ENCODE measurements at places on chromosomes 11 and 22.
A peak's percentile ranks its signal among the peaks of the same experiment; 100 is the strongest.

DNA sequence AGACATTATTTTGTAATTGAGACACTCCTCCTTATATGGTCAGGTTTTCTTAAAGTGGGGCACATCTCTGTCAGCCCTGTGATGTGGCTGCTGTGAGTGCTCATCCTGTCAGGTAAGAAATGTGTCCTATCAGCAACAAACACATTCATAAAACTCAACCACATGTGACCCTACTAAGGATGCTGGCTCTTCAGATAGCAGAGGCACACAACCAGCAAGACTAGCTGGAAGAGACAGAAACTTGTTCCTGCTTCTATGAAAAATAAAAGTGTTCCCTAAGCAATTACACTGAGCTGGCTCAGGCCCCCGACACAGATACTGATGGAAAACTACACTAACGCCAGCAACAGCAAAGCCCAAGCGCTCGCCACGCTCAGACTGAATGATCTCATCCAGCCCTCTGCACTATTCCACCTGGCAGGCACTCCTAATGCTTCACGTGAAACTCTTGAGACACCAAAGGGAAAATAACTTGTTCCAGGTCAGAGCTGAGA is 49.8 kb upstream of the CYP2D6 start:
- DNase-seq = peak; percentile 74

GRCh38 chr22:20118300-20119020 is 1.4 kb upstream of the TRMT2A start:
- no peak for DNase-seq

DNA sequence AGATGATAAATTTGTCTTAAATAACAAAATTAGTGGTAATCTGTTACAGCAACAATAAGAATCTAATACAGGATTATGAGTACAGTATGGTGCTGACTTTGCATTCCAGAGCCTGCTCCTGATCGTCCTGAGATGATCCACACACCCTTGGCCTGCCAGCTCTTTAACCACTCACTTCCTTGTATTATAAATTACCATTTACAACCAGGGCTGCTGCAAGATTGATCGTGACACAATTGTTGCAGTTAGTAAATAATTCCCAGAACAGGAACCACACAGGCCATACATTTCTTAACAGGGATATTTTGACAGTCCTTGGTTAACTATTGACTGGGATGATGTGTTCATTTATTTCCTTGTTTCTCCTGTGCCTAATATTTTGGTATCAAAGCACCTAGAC is 3.8 kb upstream of the CBLIF start:
- no peak for DNase-seq

DNA sequence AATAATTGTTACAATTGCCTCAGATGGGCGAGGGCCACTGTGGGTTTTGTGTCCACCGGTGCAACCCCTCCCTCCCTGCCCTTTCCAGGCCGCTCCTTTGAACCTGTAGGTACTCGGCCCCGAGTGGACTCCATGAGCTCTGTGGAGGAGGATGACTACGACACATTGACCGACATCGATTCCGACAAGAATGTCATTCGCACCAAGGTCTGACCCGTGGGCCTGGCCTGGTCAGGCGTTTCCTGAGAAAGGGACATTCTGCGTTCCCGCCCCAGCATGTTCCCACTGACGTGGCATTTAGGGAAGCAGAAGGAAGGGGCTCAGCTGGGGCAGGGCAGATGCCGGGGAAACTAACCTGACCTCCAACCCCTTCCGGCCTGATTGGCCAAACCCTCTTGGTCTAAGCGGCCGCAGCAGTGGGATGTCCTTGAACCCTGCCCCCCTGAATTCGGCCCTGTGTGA is 10.1 kb downstream of the SIDT2 start:
- DNase-seq = no peak

DNA sequence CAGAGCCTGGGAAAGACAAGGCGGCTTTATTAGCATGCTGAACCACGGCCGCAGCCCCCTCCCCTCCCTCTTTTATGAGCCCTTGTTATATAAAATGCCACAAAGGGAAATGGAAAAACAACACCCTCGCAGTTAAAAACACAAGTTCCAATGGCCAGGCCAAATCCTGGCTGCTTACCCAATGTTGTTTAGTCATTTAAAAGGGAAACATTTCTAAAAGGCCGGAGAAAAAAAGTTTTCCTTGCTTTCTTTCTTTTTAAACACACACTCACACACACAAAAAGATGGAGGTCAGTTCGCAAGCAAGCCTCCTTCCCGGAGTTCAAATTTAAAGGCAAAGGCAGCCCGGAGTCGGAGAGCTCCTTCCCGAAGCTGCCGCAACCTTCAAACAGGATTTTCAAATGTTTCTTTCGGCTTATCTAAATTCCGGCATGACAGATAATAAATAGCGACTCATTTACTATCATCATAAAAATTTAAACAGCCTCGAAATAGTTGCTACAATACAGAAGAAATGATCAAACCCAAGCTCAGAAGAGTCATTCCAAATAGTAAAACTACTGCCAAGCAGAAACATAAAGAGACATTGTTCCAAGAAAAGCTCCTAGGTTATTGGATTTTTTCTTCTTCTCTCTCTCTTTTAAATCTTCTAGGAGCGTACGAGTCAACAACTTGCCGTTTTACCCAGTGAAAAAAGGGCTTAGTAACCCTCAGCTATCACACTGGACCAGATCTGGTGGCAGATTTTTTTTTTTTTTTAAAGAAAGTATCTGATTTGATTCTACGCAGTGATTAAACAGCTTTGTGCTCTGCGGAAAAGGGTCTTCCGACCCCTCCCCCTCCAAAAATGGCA is 3.5 kb downstream of the PHF21B start:
- no peak for DNase-seq

All from common myeloid progenitor, CD34-positive (primary cell).